ENCODE measurements at places on chromosomes 4 and X. TPM values are rescaled to one million over a fixed set of nuclear protein-coding genes. Genes with fewer than 3 reads are reported as not detected.

AMBN gene
- total RNA-seq = not detected

NWD2 gene
- total RNA-seq = not detected

TMEM164 gene
- total RNA-seq = 22.2 TPM

MAP3K15 gene
- total RNA-seq = 0.21 TPM

FRMD7 gene
- total RNA-seq = not detected

HPSE gene
- total RNA-seq = 19.6 TPM

LRIT3 gene
- total RNA-seq = 0.23 TPM

CFI gene
- total RNA-seq = 0.26 TPM
